CD4-positive, alpha-beta T cell treated with Interleukin-6 at 100 ng/mL for 8 hours (primary cell): ENCODE measurements at places on chromosomes 5 and 9.

GRCh38 chr9:20496328-20496727 is 126.0 kb downstream of the MLLT3 start:
- DNase-seq = no peak

DNA sequence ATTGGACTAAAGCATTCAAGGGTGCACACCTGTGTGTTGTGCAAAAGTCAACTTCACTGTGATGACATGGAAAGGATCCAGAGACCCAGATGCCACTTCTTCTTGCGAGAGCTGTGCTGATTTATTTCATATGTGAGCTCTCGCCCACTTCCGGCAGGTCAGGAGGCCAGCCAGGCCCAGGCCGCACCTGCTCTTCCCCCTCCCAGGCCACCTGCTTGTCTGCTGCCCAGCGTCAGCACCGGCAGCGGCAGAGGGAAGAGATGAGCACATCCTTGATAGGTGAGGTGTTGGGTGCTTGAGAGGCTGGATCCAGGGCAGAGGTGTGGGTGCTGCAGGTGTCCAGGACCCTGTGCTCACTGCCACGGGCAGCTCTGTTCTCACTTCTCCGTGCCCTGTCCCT is 242.9 kb downstream of the FANCC start:
- no peak for DNase-seq

DNA sequence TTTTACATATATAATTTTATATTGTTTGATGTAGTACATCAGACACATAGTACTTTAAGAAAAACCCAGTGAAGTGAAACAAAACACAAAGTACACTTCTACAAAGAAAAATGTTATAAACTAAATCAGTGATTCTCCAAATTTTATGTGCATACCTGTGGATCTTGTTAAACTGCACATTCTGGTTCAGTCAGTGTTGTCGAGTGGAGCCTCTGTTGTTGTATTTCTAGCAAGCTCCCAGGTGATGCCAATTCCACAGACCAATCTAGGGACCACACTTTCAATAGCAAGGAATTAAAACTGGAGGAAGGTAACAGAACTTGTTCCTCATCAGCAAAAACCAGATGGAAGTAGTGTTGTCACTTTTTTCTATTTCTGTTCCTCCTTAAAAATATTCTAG is 183.8 kb upstream of the CD180 start:
- no peak for DNase-seq

DNA sequence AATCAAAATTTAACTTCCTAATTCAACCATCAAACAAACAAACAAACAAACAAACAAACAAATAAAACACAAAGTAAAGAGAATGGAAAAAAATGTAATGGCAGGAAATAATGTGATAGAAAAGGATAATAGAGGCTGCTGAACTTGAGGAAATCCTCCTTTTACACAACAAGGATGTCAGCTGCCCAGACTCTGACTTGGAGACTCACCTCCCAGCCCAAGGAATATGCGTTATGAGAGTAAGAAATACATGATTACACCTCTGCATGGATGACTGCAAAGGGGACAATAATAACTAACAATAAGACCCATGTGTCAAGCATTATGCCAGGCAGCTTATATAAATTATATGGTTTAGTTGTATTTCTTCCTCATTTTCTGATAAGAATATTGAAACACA is 46.6 kb upstream of the JAK2 start:
- DNase-seq = no peak

GRCh38 chr9:131104016-131104740 is 7.8 kb downstream of the AIF1L start:
- no peak for DNase-seq

GRCh38 chr5:154286557-154286956 is 96.0 kb downstream of the GALNT10 start:
- no peak for DNase-seq

DNA sequence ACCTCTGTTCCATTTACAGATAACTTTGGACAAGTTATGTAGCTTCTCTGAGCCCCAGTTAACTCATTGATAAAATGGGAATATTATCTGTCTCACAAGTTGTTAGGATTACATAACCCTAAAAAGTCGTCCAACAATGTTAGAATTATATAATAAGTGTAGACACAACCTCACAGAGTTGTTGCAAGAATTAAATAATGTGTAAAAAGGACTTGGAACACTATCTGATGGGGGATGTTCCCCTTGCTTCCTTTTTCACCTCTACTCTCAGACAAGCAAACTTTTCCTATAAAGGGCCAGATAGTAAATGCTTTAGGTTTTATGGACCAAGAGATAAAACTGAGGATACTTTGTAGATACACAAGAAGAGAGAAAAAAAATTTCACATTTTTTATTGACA is 193.5 kb downstream of the GAPVD1 start:
- DNase-seq = no peak

DNA sequence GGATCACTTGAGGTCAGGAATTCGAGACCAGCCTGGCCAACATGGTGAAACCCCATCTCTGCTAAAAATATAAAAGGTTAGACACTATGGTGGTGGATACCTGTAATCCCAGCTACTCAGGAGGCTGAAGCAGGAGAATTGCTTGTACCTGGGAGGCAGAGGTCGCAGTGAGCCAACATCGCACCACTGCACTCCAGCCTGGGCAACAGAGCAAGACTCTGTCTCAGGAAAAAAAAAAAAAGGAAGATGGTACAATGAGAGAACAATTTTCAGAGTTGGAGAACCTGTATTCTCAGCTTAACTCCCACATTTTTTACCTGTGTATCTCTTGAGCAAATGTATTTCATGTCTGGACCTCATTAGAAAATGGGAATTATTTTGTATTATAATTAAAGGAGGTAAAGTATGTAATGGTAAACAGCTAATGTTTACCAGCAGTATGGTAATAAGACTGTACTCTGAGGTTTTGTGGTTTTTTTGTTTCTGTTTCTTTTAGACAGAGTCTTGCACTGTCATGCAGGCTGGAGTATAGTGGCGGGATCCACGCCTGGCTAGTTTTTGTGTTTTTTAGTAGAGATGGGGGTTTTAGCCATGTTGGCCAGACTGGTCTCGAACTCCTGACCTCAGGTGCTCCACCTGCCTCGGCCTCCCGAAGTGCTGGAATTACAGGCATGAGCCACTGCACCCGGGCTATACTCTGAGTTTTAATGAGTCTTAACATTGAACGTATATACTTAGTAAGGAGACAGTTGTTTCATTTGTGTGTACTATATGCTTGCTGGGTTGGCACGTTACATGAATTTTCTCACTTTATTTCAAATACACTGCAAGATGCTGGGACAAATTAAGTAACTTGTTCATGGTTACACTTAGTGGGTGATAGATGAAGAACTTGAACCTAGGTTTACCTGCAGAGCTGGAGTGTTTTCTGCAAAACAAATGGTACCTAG is 16.2 kb downstream of the UHRF2 start:
- DNase-seq = peak; percentile 12

- no peak for DNase-seq
These were observed 201.7 kb downstream of the PAPPA start for GRCh38 chr9:116355153-116355921.

- no peak for DNase-seq
These were observed 66.6 kb upstream of the NR3C1 start for GRCh38 chr5:143470120-143470519.
